ENCODE measurements at places on chromosomes 13 and 19.

- no peak for DNase-seq
Observed at GRCh38 chr13:78832461-78832860, 173.5 kb upstream of the OBI1 start.

GRCh38 chr19:6730153-6730804, 7.1 kb downstream of the GPR108 start:
- no peak for DNase-seq

DNA sequence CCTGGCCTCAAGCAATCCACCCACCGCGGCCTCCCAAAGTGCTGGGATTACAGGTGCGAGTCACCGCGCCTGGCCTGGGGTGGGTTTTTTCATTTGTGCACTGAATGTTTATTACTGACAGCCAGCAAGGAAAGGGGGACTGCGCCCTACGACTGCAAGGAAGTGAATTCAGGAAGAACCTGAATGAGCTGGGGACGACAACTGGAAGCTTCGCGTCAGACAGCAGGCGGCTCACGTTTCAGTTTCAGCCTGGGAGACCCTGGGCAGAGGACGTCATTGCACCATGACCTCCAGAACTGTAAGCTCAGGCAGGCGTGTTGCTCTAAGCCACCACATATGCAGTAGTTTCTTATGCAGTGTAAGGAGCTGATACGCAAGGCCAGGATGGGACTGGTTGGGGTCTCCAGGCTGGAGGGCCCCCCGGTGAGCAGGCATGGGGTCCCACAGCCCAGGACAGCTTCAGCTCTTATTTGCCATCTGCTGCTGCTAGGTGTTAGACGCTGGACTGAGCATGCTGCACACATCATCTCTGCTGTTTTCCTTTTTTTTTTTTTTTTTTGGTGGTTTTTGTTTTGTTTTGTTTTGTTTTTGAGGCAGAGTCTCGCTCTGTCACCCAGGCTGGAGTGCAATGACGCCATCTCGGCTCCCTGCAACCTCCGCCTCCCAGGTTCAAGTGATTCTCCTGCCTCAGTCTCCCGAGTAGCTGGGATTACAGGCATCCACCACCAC, 66.6 kb downstream of the GADD45B start:
- DNase-seq = no peak

DNA sequence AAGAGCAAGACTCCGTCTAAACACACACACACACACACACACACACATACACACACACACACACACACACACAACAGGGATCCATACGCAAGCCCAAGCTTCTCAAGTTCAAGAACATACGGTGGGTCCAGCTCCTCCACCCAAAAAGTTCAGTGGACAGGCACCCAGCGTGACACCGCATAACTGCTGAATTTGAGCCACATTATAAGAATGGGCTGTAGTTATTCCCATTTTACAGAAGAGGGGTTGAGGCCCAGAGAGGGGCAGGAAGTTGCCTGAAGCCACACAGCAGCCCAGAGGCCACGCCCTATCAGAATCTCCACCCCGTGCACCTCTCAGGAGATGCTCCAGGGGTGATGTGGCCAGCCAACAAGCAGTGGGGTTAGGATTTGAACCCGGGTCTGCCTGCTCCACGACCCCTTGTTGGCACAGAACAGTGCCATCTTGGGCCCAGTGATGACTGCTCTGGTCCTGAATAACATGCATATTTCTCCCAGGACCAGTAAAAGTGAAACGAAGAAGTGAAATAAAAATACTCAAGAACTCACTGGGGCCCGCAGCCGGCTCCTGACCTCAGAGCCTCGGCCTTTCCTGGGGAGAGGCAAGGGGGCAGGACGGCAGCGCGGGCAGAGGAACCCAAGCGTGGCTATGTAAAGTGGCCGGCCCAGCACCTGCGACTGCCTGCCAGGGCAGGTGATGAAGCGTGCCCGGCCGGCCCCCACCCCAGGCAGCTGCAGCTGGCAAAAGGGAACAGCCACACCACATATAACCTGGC, 61.9 kb downstream of the AP1M1 start:
- DNase-seq = no peak

GRCh38 chr13:99123101-99124045, 77.3 kb upstream of the UBAC2 start:
- DNase-seq = no peak

Data from AML-193 (cell line).